ENCODE measurements at places on chromosomes 2 and 18. TPM values are rescaled to one million over a fixed set of nuclear protein-coding genes. Genes with fewer than 3 reads are reported as not detected.

GRCh38 chr2:120963997-120964705 is 228.5 kb downstream of the GLI2 start:
- DNase-seq: no peak

DNA sequence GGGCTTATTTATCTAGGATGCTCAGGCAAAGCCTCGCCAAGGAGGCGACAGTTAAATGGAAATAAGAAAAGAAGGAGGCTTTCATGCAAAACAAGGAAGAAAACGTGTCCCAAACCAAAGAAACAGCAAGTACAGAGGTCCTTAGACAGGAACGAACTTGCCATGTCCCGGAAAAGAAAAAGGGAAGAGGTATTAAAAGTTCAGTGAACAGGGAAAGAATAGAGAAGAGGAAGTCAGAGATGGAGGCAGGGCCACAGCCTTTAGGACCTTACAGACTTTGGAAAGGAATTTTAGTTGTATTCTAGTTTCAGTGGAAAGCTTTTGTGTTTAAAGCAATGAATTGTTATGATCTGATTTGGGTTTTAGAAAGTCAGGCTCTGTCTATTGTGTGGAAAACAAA is 22.1 kb downstream of the IKZF2 start:
- no peak for DNase-seq

Gene TMEM37
- 3.3 TPM for total RNA-seq

DNA sequence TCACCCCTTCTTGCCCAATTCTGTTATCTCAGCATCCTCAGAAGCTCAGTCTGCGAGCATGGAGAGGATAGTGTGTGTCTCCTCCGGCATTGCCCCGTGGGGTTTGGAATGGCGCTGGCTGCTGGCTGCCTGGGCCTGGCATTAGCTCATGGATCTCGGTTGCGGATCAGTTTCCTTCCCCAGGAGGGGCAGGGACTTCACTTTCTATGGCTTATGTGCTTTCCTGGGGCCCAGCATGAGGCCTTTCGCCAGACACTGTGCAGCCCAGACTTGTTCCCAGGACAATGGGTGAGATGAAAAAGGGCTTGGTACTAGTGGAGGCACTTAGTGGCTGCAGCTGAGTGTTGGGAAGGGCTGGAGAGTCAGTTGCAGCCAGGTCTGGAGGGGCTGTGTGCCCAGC is 143.3 kb downstream of the GLI2 start:
- DNase-seq: no peak

GRCh38 chr2:8153258-8153718 is 528.6 kb upstream of the ID2 start:
- no peak for DNase-seq

DNA sequence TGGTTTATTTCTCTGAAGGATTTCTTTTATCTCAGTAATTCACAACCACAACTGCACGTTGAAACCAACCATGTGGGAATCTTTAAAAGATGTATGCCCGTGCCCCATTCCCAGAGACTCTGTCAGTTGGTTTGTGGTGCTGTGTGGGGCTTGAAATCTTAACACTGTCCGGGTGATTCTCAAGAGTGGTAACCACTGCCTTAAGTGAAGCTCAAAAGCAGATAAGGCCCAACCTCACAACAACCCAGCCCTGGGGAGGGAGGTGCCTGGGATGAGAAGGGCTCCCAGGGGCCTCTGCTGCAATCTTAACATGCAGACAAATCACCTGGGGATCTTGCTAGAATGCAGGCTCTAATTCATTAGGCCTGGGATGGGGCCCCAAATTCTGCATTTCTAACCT is 13.4 kb downstream of the AOX1 start:
- DNase-seq: no peak

GRCh38 chr18:647304-647703 is 10.1 kb upstream of the TYMS start:
- DNase-seq: no peak

All from astrocyte (in vitro differentiated cells and primary cell).